ENCODE measurements at places on chromosomes 2 and 18.

- DNase-seq = peak; percentile 48
These were observed 276.9 kb upstream of the CHAC2 start for GRCh38 chr2:53490659-53491058.

DNA sequence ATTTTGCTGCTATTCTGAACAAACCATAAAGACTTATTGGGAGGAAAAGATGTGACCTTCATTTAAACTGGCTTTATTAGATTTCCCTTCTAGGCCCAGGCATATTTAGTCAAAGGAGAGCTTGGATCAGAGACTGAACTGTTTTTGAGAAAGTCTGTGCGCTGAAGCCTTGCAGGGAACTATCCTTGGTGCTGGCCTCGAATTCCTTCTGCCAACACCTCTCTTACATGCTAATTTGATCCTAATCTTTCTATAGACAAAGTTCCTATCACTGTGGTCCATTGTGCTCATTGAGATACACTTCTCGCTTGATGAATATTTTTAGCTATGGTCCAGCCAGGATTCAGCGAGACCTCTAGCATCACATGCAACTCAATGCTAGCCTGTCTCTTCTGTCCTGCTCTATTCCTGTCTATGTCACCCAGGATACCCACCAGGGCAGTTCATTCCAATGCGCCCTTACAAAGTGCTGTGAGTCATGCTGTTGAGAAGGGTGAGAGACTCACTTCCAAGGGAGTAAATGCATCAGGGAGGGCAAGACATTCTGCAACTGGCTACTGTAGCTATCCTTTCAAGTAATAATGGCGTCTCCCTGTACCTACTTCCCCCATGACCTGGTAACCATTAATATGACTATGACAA lies 356.7 kb upstream of the LYPD1 start:
- no peak for DNase-seq

DNA sequence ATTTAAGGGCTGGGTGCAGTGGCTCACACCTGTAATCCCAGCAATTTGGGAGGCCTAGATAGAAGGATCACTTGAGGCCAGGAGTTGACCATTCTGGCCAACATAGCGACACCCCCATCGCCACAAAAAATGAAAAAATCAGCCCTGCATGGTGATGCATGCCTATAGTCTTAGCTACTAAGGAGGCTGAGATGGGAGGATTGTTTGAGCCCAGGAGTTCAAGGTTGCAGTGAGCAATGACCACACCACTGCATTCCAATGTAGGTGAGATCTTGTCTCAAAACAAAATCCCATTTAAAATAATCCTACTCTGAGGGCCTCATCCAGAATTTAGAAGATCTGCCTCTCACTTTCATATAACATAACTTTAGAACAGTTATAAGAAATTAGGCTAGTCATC lies 2.7 kb upstream of the SERTAD2 start:
- no peak for DNase-seq

DNA sequence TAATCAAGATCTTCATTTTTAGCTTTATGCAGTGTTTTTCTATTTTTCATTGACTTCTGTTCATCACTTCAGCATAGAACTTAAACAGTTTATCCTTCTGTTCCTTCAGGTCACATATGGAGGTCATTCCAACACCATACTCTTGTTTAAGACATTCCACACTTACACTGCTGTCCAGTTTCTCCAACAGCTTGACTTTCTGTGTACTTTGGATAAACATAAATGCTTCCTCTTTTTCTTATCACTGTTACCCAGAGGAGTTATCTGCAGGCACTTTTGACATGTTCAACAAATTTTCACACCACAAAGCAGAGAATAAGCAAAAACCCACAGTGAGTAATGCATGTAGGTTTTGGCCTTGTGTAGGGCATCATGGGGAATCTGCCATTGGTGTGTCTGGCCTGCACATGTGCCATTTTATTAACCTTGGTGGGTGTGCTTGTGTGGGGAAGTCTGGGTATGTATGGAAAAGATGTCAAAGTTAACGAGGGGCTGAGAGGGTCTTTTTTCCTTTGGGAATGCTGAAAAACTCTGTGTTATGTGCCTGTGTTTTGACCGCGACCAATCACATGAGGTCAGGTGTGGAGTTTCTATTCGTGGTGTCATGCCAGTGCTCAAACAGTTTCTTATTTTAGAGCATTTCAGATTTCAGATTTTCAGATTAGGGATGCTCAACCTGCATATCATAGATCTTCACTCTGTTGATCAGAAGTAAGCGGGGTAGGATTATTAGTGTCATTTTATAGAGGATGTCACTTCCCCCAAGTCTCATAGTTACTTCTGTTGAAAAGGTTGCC lies 53.9 kb upstream of the ACVR1 start:
- no peak for DNase-seq

DNA sequence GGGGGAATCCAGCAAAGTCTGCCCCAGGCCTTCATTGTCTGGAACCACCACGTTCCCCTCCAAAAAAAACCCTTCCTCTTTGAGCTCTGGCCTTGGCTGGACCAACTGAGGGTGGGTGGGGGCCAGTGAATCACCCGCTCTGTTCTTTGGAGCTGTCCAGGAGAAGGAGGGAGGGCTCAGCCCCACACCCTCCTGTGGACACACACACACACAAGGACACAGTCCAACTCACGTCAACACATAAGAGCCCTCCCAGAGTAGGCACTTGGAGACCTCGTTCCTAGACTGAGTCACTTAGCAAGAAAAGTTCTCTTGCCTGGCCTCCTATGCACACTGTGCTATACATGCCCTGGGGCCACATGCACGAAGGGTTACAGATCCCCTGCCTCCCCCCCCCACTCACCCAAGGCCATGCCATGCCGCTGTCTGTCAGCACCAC lies 1.2 kb upstream of the TNS1 start:
- no peak for DNase-seq

- DNase-seq = no peak
These were observed 174.2 kb downstream of the PRPF40A start for GRCh38 chr2:152542995-152543481.

DNA sequence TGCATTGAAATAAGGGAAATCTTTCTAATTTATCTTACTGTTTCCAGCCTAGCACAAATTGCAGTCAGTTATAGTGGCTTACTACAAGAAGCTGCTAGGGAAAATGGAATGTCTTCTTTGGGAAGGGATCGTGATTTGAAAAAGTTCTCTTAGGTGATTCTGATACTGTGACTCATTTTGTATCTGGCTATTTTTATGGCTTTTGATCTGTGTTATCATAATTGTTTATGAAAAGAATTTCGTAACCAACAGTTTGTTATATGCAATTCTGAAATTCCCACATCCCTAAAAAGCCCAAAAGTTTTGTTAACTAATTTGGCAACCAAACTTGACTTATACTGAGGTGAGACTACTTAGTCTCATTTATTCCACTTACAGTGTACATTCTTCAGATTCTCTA lies 12.4 kb downstream of the PTPN4 start:
- no peak for DNase-seq

DNA sequence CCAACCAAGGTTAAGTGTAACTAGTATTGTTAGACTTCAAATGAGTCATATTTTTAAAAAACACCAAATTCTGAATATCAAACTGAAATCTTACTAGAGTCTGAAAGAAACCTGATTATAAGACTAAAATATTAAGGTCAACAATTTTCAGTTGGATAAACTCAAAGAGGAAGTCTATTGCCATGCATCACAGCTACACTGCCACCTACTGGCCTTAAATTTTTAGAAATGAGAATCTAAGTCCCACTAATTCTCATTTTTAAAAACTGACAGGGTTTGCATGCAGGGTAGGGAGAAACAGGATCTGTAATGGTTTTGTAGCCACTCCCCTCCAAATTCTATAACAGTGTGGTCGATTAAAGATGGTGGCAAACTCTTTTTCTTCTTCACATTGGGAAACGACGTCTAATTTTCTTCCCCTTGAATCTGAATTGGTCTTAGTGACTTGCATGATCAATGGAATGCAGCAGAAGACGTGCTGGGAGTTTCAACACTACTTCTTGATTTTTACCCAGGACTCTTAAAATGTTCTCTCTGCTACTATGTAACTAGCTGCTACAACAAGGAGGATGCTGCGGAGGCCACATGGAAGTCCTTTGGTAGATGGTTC lies 176.1 kb upstream of the SESTD1 start:
- peak; percentile 16 for DNase-seq

- DNase-seq = no peak
These were observed 38.6 kb downstream of the FEZ2 start for GRCh38 chr2:36559221-36559942.

GRCh38 chr2:37641582-37642171 lies 29.8 kb downstream of the CDC42EP3 start:
- peak; percentile 36 for DNase-seq

DNA sequence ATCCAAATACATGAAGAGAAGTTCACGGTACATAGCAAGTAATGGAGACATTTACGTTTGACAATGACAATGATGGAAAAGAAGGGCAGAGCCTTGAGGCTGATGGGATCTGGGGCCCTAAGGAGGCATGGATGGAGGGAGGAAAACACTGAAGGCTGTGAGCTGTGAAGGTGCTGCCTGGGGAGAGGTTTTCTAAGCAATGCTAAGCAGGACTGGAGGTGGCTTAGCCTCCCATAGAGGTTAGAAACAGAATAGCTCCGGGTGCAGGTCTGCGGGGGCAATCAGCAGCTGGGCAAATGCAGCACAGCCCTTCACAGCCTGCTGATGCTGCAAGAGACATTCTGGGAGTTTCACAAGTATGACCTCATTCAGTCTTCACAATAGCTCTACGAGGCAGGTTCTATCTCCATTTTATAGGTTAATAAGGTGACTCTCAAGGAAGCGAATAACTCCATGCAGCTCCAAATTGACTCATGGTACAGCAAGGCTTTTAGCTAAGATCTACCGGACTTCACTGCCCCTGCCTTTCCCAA lies 65.3 kb downstream of the MYT1L start:
- no peak for DNase-seq

DNA sequence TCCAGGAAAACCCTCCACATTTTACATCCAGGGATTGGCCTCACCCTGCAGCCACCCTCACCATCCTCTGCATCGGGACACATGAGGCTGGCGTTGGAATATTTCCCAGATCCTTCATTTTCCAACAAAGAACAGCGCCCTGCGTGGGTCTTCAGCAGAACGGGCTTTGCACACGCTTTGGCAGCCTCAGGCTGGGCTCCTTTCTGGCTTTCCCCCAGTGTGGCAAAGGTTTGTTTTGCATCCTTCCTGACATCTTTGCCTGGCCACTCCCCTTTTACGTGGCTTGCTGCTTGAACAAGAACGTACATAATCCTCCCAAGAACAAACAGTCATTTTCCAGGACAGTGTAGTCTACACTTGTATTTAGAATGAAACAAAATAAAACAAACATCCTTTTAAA lies 25.6 kb upstream of the GREB1 start:
- no peak for DNase-seq

DNA sequence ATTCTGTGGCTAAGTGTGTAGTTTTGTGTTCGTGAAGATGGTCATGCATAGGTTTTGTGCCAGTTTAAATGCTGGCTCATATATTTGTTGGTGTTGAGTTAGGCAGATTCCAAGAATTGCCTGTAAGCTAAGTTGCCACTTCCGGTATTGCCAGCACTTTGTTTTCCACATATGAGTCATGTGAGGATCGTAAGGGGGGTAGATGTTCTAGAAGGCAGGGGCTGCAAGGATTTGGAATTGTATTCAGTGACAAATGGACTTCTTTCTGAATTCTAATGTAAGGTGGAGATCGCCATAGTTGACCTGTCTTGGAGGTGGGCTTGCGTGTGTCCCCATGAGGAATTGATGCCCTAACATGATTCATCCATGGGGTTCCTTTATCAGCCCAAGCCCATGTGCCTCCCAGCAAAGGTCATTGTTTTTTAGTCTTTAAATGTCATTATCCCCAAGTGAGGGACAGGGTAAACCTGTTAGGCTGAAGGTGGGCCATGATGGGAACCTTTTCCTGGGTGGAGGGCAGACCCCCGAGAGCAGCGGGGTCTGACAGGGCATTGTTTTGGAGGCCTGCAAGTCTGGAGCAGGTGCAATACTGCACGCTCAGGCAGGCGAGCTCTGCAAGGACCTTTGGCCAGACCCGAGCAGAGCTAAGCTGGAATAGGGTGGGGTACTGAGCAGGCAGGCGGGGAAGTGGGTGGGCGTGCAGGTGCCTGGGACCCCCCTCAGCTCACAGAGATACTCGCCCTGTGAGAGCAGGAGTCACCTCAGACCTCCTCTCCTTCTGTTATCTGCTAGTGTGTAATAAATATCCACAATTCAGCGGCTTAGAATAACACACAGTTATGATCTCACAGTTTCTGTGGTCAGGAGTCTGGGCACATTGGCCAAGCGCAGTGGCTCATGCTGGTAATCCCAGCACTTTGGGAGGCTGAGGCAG lies 77.4 kb downstream of the LRRFIP1 start:
- DNase-seq = no peak

DNA sequence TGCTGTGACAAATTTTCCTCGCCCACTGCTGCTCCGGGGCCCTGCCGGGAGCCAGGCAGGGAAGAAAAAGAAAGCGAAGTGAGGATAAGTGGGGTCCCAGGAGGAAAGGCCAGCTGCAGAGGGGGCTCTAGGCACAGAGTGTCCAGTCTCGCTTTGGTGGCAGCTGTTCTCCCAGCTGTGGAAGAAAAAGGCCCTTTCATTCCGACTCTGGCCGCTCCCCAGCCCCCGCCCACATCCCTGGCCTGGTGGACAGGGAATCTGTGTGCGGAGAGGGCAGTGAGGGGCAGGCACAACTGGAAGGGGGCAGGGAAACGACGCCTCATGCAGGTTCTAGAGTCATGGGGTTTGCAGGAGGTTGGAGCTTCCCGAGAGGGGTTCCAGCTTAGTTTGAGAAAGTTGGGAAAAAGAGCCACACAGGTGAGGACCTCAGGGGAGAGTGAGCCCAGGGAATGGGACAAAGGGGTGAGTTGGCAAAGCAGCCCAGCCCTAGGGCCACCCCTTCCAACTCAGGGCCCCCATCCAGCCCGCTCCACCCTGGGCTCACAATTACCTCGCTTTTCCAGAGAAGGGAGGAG lies 1.8 kb downstream of the RTKN start:
- no peak for DNase-seq

- DNase-seq = no peak
These were observed 12.2 kb downstream of the XDH start for GRCh38 chr2:31402388-31402787.

- DNase-seq = peak; percentile 29
These were observed 491.8 kb downstream of the KCNJ3 start for GRCh38 chr2:155190342-155190741.

GRCh38 chr18:35409911-35410310 lies 32.8 kb upstream of the ZNF396 start:
- no peak for DNase-seq

- no peak for DNase-seq
These were observed 13.3 kb upstream of the IMPACT start for GRCh38 chr18:24413148-24413547.

DNA sequence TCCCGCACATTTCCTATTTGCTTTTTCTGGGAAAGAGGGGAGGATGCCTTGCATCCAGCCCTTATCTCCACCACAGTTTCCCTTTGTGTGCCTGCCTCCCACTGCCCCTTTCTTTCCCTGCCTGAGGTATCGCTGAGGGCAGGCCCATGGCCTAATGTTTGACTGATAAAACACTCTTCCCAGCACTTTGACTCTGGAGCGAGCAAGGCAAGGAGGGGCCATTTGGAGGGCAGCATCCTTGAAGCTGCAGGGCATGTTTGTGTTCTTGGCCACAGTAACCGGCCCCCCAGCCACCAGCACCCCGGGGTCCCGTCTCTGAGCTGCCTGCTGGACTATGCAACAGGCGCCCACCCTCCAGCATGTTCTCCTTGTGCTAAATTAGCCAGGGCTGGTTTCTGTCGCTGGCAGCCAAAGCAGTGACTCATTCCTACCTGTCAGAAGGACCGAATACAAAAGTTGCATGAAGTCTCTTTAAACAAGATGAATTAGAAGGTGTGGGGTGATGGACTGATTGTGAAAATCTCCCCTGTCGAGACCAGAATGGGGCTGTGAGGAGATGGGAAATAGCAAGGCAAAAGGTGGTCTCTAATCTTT lies 50.7 kb downstream of the BCL2L11 start:
- no peak for DNase-seq
